Right ventricle myocardium superior (tissue), 1 donor: ENCODE measurements at places on chromosomes 6 and 20. TPM values are rescaled to one million over a fixed set of nuclear protein-coding genes. Genes with fewer than 3 reads are reported as not detected.

Gene GJE1
- total RNA-seq: not detected

GRCh38 chr20:23152308-23152892, 66.3 kb upstream of the CD93 start:
- peak; percentile 87 for DNase-seq

- no peak for DNase-seq
These were observed 7.8 kb downstream of the STX7 start for GRCh38 chr6:132505158-132505557.

- no peak for DNase-seq
These were observed 187.1 kb downstream of the EYA4 start for GRCh38 chr6:133428295-133428694.

DNA sequence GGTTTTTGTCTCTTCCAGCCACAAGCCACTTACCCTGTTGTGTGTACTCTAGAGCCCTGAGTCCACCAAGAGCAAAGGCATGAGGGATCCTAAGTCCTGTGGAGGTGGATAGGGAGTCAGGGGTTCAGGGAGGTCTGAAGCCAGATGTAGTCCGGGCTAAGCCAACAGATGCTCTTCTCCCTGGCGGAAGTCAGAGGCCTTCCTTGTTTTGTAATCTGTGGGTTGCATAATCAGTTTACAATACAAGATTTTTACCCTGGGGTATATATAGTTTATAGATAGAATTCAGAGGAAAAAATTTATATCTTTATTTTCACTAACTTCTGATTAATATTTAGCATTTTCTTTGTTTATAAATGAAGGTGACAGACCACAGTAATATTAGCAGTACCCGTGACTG, 9.2 kb downstream of the LAMP5 start:
- DNase-seq: no peak
